Ascending aorta (tissue), 2 donors: ENCODE measurements at places on chromosomes 3 and 15. TPM values are rescaled to one million over a fixed set of nuclear protein-coding genes. Genes with fewer than 3 reads are reported as not detected.

DNA sequence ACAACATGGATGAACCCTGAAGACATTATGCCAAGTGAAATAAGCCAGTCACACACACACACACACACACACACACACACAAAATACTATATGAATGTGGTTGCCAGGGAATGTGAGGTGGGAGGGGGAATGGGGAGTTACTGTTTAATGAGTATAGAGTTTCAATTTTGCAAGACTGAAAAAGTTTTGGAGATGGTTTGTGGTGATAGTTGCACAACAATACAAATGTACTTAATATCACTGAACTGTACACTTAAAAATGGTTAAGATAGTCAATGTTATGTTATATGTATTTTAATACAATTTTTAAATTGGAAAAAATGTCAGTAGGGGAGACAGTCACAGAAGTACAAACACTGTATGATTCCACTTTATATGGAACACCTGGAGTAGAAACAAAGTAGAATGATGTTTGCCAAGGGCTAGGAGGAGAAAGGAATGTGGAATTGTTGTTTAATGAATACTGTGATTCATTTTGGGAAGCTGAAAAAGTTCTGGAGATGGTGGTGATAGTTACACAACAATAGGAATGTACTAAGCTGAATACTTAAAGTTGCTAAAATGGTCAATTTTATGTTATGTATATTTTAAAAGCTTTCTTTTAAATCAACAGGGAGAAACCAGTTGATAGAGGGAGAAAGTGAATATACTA, 76.6 kb downstream of the RPL39L start:
- DNase-seq, result no peak
- H3K36me3 ChIP-seq, result peaks cover 36% of the 10 kb centered on the region
- no peak overlapping the region for H3K4me3 ChIP-seq
- H3K27ac ChIP-seq, result no peak overlapping the region
- H3K4me1 ChIP-seq, result no peaks in the 10 kb centered on the region

Gene CFAP161
- total RNA-seq, result not detected

Gene TGM4
- total RNA-seq, result not detected

Gene TAMM41
- 3.1 TPM for total RNA-seq

GRCh38 chr15:52085299-52085698, 27.3 kb downstream of the BCL2L10 start:
- no peak for DNase-seq
- H3K4me1 ChIP-seq, result no peaks in the 10 kb centered on the region
- no peak overlapping the region for H3K27ac ChIP-seq
- H3K36me3 ChIP-seq, result no peaks in the 10 kb centered on the region

DNA sequence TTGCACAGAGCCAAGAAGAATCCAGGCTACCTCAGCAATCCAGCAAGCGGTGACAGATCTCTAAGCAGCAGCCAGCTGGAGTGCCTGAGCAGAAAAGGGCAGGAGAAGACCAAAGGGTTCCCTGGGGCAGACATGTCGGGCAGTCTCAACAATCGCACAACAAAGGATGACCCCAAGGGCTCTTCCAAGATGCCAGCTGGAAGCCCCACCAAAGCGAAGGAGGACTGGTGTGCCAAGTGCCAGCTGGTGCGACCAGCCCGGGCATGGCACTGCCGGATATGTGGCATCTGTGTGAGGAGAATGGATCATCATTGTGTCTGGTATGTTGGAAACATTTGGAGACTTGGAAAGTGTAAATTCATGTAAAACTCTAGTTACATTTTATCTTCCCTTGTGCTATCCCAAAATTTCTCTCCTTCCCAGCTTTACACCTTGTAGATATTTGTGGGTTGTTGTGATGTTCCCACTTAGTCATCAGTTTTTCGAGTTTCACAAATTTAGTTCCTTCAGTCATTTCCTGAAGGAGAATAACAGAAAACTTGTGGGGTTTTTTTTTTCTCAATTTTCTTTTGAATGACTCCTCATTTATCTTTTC, 6.4 kb downstream of the ZDHHC23 start:
- no peak for DNase-seq
- no peak overlapping the region for H3K27ac ChIP-seq
- no peak overlapping the region for H3K4me3 ChIP-seq
- H3K4me1 ChIP-seq, result no peaks in the 10 kb centered on the region

GRCh38 chr15:63218100-63218808, 28.8 kb downstream of the RAB8B start:
- no peak overlapping the region for H3K4me3 ChIP-seq
- DNase-seq, result no peak
- peaks cover 15% of the 10 kb centered on the region for H3K4me1 ChIP-seq
- H3K27me3 ChIP-seq, result no peaks in the 10 kb centered on the region

Gene DLL4
- total RNA-seq, result 30.2 TPM

DNA sequence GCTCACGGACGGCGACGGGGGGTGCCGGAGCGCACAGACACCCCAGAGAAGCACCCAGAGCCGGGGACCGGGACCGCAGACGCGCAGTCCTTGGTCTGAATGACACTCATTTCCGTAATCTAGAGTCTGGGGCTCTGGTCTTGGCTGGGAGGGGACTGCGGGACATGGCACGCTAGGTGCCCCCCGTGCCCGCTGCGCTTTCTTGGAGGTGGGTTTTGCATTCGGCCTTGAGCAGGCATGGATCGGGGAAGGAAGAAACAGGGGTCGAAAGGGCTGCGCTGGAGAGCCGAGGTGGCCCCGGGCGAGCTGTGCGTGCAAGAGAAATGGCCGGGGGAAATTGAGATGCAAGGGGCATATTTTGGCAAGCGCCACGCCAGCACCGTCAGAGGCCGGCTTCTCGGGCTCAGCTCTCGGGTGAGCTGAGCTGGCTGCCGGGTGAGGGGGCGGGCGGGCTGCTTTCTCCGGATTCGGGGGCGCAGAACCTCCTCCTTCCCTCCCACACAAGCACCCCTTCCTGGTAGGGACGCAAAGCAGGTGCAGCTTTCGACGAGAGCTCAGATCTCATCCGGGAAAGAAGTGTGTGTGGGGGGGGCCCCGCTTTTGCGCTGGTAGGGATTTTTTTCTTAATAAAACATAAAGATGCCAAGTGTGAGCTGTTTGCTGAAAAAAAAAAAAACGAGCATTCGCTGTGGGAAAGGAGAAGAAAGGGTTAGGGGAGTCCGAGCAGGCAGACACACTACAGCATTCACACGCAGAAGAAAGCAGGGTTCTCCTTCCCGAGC, 963 bp upstream of the NTRK3 start:
- H3K36me3 ChIP-seq, result no peaks in the 10 kb centered on the region
- peak overlapping the region; percentile 86 for H3K27ac ChIP-seq
- H3K4me1 ChIP-seq, result peaks cover 17% of the 10 kb centered on the region
- no peaks in the 10 kb centered on the region for H3K27me3 ChIP-seq
- H3K4me3 ChIP-seq, result peak overlapping the region; percentile 76

DNA sequence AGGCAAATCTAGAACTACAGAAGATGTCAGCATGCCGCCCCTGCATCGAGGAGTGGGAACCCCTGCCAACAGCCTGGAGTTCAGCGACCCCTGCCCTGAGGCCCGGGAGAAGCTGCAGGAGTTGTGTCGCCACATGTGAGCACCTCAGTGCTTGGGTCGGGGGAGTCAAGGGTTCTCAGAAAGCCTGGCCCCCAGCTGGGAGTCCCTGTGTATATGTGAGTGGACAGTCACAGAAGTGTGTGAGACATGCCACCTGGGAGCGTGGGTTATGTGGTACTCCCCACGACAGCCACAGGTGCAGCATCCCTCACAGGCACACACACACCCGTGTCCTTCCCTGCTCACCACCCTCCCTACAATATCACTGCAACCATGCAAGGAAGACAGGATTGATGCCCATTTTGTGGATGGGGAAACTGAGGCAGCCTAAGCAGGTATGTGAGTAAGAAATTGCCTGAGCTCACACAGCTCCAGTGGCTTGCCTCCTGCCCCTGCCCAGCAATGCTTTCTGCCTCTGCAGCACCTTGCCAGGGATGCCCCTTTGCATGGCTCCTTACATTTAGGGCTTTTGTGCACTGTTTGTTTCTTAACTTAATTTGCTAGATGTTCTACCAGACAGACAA, 28.3 kb downstream of the C3orf20 start:
- H3K4me3 ChIP-seq, result no peak overlapping the region
- no peak overlapping the region for H3K27ac ChIP-seq
- no peaks in the 10 kb centered on the region for H3K4me1 ChIP-seq

Gene TOPAZ1
- total RNA-seq, result not detected

Gene NMB
- total RNA-seq, result 18.8 TPM

DNA sequence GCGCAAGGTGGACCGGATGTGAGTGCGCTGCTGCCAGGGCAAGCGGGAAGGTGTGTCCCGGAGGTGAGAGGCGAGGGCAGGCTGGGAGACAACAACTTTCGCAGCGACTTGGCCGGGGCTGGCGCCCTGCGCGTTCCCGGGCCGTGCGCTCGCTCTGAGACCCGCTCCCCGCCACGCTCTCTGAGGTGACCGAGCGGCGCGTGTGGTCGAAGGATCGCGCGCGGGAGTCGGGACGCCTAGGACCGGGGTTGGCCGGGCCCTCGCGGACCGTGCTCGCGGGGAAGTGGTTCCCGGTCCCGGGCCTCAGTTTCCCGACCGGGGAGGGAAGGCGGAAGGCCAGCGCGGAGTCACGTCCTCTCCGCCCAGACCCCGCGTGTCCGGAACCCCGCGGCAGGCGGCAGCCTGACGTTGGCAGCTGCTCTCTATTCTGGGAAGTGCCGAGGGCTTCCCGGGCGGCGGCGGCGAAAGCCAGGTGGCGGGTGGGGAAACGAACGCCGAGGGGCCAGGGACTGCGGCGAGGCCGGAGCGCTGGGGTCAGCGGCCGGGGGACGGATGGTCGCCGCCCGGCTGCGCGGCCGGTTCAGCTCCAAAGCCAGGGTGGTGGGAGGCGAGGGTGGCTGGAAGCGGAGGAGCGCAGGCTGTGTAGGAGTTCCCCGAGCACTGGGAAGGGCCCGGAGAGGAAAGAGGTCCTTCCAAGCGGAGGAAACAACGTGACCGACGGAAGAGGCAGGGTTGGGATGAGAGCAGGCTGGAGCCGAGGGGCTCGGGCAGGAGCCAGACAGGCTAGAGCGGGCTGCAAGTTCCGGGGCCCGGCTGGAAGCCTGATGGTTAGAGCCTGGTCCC, 1.0 kb upstream of the IGF2BP2 start:
- H3K36me3 ChIP-seq, result no peaks in the 10 kb centered on the region
- no peak overlapping the region for H3K27ac ChIP-seq
- peaks cover 10% of the 10 kb centered on the region for H3K27me3 ChIP-seq

GRCh38 chr3:126664591-126665214, 9.8 kb upstream of the TXNRD3 start:
- DNase-seq, result no peak
- H3K27ac ChIP-seq, result no peak overlapping the region
- no peaks in the 10 kb centered on the region for H3K27me3 ChIP-seq
- no peak overlapping the region for H3K4me3 ChIP-seq

DNA sequence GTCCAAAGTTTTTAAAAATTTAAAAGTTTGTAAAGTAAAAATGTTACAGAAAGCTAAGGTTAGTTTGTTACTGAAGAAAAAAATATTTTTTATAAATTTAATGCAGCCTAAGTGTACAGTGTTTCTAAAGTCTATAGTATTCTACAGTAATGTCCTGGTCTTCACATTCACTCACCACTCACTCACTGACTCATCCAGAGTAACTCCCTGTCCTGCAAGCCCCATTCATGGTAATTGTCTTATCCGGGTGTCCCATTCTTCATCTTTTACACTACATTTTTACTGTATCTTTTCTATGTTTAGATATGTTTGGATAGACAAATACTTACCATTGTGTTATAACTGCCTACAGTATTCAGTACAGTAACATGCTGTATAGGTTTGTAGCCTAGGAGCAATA, 36.7 kb upstream of the ATP10A start:
- no peaks in the 10 kb centered on the region for H3K36me3 ChIP-seq
- no peak for DNase-seq
- no peak overlapping the region for H3K4me3 ChIP-seq

DNA sequence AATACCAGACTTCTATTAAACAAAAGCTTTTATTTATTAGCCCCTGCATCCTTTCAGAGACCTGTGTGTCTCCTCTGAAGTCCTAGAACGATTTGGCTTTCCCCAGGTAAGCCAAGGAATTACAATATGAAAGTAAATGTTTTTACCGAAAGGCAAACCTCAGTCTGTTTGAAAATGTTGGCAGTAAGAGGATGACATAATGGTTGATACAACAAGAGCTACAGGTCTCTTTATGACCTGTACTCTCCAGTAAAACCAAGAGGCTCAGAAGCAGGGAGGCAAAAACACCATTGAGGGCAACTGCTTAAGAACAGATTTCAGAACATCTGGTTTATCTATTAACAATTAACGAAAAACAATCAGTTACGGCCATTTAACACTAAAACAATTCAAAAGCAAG, 107.8 kb downstream of the ADAM10 start:
- H3K27ac ChIP-seq, result no peak overlapping the region
- H3K36me3 ChIP-seq, result peaks cover 23% of the 10 kb centered on the region
- H3K4me3 ChIP-seq, result no peak overlapping the region
- DNase-seq, result no peak

- H3K36me3 ChIP-seq, result no peaks in the 10 kb centered on the region
- DNase-seq, result no peak
- peak overlapping the region; percentile 54 for H3K27ac ChIP-seq
- H3K4me3 ChIP-seq, result peak overlapping the region; percentile 92
These were observed 3.3 kb downstream of the C3orf70 start for GRCh38 chr3:185149591-185149990.

Gene USP8
- total RNA-seq, result 34.5 TPM

- no peaks in the 10 kb centered on the region for H3K36me3 ChIP-seq
- no peak overlapping the region for H3K27ac ChIP-seq
These were observed 30.9 kb upstream of the C15orf39 start for GRCh38 chr15:75170711-75171341.

GRCh38 chr3:112327371-112327951, 5.5 kb upstream of the CD200 start:
- DNase-seq, result no peak
- H3K27me3 ChIP-seq, result no peaks in the 10 kb centered on the region
- H3K4me1 ChIP-seq, result no peaks in the 10 kb centered on the region
- no peak overlapping the region for H3K27ac ChIP-seq
- H3K36me3 ChIP-seq, result no peaks in the 10 kb centered on the region

DNA sequence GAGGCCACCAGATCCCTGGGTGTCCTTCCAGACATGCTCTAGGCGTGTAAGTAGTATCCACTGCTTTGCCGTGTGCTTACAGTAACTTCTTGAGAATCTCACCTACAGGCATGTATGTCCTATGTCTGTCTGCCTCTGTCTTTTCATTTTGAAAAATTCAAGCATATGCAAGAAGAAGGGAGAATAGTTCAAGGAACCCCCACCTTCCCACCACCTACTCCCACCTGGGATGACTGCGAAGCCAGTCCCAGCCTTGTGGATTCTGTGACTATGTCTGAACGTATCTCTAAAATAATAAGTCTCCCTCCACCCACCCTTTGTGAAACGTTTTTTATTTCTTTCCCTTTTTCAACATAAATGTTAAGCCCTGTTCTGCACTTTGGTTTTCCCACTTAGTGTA, 15.0 kb downstream of the CHST13 start:
- no peak for DNase-seq
- peaks cover 11% of the 10 kb centered on the region for H3K27me3 ChIP-seq
- no peaks in the 10 kb centered on the region for H3K4me1 ChIP-seq
- H3K4me3 ChIP-seq, result no peak overlapping the region
- no peak overlapping the region for H3K27ac ChIP-seq

GRCh38 chr15:40986820-40987219, 33.5 kb downstream of the CHAC1 start:
- no peaks in the 10 kb centered on the region for H3K27me3 ChIP-seq
- DNase-seq, result no peak
- peaks cover 12% of the 10 kb centered on the region for H3K36me3 ChIP-seq
- peak overlapping the region; percentile 82 for H3K27ac ChIP-seq
- no peak overlapping the region for H3K4me3 ChIP-seq
